ENCODE measurements at places on chromosomes 16 and 17.

DNA sequence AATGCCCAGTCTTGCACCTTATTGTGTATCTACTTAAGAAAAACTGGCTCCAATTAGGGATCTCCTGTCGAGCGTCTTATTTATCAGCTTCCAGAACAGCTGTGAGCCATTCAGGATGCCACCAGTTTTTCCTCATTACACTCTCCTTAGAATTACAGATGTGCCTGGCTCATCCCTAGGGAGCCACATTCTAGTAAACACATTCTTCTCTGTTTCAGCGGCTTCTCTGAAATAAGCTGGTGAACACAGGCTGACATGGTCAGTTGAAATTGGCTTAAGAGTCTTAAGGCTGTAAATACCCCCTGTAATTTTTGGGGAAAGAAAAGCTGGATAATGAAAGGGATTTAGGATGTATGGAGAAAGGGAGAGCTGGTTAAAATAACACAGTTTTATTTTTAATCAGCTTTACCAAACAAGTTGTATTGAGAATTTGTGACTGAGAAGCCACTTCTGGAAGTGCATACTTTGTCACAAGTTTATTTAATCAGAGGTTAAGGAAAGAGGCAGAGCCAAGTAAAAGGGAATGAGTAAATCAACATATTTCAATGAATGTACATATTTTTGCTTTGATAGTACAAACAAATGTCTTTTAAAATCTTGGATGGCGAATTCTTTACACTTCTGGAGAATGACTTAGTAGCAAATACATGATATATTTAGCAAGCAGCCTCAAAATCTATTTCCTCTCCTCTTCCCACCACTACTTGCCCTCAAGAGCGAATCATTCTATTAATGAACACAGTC is 562.0 kb upstream of the GOT2 start:
- DNase-seq, result no peak

- DNase-seq, result no peak
Measured at GRCh38 chr16:85865-86264, 7.8 kb downstream of the MPG start.

GRCh38 chr17:21302711-21303425 is 18.4 kb downstream of the MAP2K3 start:
- DNase-seq, result no peak

GRCh38 chr17:82065193-82065637 is 389 bp downstream of the DUS1L start:
- DNase-seq, result no peak

DNA sequence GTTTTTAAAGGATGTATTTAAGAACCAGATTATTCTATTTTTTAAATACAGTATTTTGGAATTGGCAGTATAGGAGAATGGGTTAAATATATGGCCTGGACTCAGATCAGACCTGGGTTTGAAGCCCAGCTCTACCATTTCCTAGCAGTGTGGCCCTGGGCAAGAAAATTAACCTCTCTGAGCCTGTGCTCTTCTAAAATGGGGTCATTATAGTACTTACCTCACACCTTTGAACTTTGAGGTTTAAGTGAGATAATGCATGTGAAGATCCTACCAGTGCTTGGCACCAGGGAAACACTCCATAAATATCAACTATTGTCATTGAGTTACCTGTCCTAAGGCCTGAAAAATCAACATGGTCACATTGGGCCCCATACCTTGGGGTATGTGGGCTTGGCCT is 93.4 kb upstream of the WSB1 start:
- no peak for DNase-seq

DNA sequence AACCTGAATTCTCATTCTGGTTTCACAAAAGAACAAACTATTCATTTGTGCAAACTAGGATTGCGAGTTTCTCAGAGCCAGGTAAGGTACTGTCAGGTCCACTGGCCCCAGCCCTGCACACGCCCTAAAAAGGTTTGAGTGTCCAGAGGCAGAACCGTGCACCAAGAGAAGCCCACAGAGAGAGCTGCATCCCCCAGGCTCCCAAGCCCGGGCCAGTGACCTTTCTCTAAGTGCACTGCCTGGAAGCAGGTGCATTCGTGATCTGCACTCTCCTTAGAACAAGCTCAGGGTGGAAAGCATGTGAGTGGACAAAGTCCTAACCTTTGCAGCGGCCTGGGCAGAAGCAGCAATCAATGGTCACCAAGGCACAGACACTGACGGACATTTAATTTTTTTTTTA is 26.8 kb downstream of the MEAK7 start:
- no peak for DNase-seq

DNA sequence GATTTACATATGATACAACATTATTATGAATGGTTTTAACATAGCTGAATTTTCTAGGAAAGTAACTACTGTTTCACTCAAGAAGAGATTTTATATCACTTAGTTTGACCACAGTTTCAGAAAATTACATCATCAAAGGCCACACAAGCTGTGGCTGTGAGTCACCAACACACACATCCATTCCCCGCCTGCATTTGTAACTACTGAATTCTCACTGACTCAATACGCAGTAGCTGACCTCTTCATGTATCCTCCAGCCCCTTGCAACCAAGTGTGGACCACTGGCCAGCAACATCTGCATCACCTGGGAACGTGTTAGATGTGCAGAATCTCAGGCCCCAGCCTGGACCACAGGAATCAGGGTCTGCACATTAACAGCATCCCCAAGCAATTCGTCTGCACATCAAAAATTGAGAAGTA is 197.6 kb downstream of the XYLT1 start:
- DNase-seq, result no peak

DNA sequence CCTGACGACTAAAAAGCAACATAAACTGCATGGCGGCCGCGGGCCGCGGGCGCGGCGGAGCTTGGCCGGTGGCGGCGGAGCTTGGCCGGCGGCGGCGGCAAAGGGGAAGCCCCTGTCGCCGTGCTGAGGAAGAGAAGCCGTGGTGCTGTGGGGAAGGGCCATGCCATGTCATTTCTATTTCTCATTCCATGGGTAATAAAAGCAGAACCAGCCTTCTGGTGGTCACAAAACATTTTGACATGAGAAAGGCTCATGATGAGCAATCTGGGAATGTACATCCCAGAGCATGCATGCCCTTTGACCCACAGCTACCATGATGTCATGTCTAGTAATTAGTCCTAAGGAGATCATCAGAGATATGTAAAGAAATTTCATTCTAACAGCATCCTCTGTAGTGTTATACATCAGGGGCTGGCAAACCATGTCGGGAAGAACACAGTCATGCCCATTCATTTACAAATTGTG is 23.9 kb upstream of the HEATR6 start:
- DNase-seq, result no peak

GRCh38 chr16:7088711-7089110 is 243.9 kb upstream of the RBFOX1 start:
- DNase-seq, result no peak
